Umbilical cord (tissue), 2 donors: ENCODE measurements at places on chromosomes 3 and 15. TPM values are rescaled to one million over a fixed set of nuclear protein-coding genes. Genes with fewer than 3 reads are reported as not detected.

GRCh38 chr3:140128631-140129030, 193.6 kb downstream of the CLSTN2 start:
- no peak for DNase-seq

DNA sequence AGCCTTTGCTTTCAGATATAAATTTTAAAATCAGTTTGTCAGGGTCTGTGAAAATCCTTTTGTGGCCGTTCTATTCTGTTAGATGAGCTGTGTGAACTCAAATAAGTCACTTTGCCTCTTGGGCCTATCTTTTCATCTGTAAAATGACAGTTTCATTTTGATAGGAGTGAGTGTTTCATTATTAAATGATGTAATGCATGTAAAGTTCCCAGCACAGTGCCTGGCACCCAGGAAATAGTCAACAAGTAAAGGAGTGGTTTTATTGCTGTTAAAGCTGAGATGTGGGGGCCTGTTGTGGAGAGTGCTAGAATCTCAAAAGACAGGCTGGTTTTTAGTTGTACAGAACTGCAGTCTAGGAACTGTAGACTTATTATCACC, 394.5 kb upstream of the CFAP20DC start:
- DNase-seq, result no peak

- DNase-seq, result no peak
These were observed 6.5 kb downstream of the CHST13 start for GRCh38 chr3:126530171-126531050.

GRCh38 chr3:105805404-105805803, 63.4 kb downstream of the CBLB start:
- DNase-seq, result no peak

DNA sequence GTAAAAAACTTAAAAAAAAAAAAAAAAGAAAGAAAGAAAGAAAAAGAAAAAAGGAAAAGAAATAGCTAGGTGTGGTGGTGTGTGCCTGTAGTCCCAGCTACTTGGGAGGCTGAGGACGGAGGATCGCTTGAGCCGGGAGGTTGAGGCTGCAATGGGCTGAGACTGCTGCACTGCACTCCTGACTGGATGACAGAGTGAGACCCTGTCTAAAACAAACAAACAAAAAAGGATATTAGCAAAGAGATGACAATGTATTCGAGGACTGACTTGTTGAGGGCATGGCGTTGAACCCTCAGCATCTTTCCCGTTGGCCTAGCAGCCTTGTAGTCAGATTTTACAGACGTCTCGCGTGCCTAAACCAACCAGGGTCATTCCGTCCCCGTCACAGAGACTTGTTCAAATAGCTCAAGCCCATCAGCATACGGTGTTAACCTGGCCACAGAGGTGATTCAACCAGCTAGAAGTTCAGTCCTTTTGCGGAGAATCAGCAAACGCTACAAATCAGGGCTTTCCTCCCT, 528 bp upstream of the NIT2 start:
- no peak for DNase-seq

DNA sequence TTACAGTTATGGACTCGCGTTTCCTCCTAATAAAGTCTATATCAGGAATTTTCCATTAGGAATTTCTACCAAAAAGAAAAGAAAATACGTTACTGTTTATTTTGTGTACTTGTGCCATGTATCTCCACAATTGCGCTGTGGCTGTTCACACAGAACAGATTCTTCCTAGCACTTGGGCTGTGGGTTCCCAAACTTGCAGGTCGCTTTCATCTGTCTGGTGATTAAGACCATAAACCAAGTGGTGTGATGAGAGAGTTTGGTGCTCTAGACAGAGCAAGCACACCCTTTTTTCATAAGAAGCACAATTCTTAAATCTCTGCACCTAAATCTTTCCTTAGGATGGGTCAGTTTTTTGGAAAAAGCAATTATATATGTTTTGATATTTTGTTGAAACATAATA, 203.3 kb downstream of the TP63 start:
- DNase-seq, result no peak

DNA sequence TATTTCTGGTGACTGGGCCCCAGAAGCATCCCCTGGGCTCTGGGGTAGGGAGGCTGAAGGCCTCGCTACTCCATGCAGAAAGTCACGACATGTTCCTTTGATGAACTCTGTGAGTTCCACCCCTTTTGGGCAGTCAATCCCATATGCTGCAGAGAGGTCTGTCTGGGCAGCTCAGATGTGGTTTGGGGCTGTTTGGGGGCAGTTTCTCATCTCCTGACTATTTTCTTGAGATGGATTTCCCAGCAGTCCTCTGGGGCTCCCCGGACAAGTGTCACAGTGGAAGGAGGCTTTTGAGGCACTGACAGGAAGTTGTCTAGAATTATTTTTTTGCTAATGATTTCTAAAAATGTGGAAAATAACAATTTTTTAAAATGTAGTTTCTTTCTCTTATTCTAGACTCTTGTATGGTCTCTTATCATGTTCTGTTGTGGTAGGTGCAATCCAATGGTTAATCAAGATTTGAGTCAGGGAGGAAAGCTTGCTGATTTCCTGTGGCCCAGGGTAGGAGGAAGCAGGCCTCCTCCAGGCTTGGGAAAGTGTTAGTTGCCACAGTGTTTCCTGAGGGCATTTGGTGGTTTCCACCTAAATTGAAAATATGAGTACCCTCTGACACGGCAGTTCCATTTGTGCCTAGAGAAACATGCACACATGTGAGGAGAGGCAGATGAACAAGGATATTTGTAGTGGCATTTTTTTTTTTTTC, 19.9 kb upstream of the TATDN2 start:
- DNase-seq, result no peak

GRCh38 chr3:104198131-104198530, 1168.6 kb upstream of the ALCAM start:
- no peak for DNase-seq

GRCh38 chr3:29537889-29538609, 257.2 kb downstream of the RBMS3 start:
- DNase-seq, result no peak

- DNase-seq, result peak; percentile 63
These were observed 17.1 kb upstream of the DCBLD2 start for GRCh38 chr3:98918586-98918985.

DNA sequence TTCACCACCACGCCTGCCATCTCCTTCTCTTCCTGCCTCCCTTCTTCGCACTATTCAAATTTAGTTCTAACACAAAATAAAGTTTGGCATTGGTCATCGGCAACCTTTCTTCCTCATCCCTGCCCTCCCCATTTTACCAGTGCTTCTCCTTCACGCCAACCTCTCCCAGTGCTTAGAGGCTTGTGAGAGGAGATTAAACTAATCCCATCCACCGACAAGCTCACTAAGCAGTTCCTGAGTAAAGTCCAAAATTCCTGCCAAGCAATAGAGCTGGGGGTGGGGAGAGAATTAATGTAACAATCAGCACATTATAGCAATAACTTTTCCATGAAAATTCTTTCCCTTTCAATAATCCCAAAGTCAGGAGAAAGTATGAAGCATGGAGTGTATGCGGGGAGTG, 157.4 kb upstream of the GMNC start:
- DNase-seq, result peak; percentile 34

DNA sequence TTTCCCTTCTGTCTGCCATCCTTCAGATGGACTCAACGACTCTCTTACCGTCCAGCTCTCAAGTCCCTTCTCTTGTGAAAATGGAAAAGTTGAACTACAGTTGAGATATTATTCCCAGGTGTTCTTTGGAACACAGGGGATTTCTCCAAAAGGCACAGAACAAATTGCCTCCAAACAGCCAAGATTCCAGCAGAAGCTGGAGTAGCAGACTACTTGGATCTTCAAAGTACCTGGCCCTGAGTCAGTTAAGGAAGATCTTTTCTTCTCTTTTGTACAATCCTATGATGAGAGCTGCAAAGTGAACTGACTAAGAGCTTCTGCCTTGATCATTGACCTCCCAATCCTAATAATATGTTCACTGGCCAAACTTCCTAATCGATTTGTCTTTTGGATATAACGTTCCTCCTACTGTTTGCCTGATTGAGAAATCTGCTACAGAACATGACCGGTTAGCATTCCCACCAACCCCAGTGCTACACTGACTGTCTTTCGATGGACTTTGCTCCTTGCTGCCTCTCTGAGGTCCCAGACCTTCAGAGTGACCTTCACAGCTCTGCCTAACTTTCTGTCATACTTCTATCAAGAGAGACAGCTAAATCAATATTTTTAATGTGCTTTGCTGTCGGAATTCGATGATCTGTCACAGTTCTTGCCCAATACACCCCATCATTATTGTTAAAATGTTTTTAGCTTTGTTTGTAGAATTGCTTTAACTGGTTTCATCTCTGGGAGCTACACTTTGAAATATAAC, 21.9 kb downstream of the PAQR9 start:
- DNase-seq, result no peak

DNA sequence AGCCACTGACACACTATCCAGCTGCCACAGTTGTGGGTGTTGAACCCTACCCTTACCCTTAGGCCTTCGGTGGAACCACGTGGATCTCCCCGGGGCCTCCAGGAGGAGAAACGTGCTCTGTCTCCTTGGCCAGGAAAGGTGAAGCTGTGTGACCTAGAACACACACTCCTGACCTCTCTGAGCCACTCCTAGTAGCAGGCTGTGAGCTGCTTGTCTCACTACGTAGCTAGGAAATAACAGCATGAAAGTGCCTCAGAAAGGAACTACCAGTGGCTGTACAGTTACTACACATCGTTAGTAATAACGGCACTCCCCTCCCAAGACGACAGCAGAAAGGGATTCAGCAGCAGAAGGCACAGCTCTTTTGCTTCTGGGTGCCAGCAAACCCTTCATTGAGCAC, 36.2 kb upstream of the SLC6A6 start:
- no peak for DNase-seq

GRCh38 chr3:47347217-47347801, 33.5 kb upstream of the PTPN23 start:
- DNase-seq, result peak; percentile 21

GRCh38 chr3:194993896-194994295, 277.1 kb downstream of the XXYLT1 start:
- no peak for DNase-seq

- peak; percentile 48 for DNase-seq
These were observed 240.8 kb downstream of the NR1D2 start for GRCh38 chr3:24185738-24186384.

- no peak for DNase-seq
These were observed 62.7 kb downstream of the KLHL6 start for GRCh38 chr3:183492849-183493179.

The KCNMB3 gene
- 8.2 TPM for total RNA-seq

The TGM5 gene
- total RNA-seq, result 13.7 TPM

The EPHA3 gene
- 5.5 TPM for total RNA-seq

The CCNL1 gene
- total RNA-seq, result 505 TPM

The ITIH1 gene
- total RNA-seq, result 1.2 TPM

The TMEM43 gene
- total RNA-seq, result 74.6 TPM

The RETNLB gene
- total RNA-seq, result not detected

The CLRN1 gene
- total RNA-seq, result 3.4 TPM

The DAZL gene
- 2.9 TPM for total RNA-seq

The VPS33B gene
- 30.3 TPM for total RNA-seq
